ENCODE measurements at places on chromosomes 4 and X.

DNA sequence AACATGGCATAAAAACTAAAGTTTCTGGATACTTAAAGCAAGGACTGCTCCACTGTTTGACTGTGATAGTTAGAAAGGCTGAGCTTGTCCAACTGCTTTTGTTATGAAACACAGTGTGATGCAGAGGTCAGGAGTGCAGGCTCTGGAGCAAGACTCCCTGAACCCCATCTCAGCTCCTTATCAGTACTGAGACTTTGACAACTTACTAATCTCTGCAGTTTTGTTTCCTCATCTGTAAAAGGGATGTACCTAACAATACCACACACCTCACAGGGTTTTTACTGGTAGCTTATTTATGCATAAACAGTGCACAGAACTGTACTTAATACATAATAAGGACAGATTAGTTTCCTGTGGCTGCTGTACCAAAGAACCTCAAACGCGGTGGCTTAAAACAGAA, 804.3 kb downstream of the FSTL5 start:
- DNase-seq = no peak

DNA sequence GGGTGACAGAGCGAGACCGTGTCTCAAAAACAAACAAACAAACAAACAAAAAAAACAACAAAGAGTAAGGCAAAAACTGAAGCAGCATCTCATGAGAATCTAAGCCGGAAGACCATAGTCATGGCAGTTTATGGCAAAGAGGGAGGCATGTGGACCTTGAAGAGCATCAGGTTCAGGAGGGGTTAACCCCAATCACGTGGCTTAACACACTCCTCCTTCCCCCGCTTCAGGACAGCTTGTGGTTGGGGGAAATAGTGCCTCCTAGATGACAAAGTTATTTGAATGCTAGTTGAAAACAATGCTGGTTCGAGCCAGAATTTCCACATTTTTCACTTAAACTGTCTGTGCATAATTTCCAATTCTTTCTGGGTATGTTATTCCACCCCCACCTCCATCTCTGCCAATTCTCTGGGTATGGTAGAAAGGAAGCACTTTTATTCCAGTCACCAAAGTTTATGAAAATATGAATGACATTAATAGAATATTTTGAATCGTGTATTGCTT, 11.7 kb upstream of the MAP7D3 start:
- no peak for DNase-seq

DNA sequence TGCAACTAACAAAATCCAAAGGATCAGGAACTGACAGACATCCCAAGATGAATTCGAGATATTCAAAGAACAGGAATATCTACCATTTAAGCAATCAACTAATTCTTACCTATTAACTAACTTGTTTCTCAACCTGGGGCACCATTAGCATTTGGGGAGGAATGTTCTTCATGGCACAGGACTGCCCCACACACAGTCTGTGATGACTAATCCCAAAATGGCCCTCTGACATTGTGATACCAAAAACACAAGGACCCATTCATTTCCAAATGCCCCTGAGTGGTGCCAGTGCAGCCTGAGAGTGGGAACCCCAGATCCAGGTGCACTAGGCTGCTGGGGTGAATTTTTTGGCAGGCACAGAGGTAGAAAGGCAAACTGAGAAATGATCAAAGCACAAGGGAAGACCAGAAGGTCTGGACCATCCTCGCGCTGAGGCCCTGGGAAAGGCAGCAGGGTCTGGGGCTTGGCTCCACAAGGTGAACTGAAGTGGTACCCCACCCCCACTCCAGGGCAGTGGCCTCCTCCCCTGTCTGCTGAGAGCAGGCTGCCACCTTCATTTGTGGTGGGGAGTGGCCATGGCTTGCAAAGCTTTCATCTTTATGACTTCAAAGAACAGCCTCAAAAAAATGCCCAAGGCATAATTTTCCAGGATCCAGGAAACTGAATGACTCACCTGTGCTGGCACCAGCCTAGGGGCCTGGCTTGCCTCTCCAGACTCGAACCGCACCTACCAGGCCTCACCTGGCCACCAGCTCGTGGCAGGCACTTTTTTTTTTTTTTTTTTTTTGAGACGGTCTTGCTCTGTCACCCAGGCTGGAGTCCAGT, 122.4 kb downstream of the BCOR start:
- no peak for DNase-seq

- DNase-seq = peak; percentile 22
Measured at GRCh38 chr4:148998719-148999118, 556.5 kb upstream of the NR3C2 start.

- DNase-seq = peak; percentile 60
Measured at GRCh38 chr4:11698846-11699590, 270.3 kb upstream of the HS3ST1 start.

DNA sequence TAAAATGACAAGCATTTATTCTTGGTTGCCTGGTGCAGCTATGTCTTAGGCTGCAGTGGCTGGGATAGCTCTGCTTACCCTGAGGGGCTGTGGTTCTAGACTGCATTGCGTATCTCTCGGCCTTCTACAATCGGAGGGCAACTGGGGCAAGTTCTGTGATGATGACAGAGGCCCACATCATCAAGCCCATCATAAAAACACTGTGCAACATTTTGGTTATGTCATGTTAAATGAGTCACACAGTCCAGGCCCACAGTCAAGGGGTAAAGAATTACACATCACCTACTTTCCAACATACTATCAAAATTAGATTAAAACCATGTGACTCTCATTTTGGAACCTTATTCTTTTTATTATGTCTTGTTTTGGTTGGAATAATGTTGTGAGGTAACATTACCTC, 120.2 kb upstream of the GUCY1A1 start:
- DNase-seq = no peak

- peak; percentile 72 for DNase-seq
Measured at GRCh38 chrX:109739625-109740432, 6.8 kb upstream of the ACSL4 start.

DNA sequence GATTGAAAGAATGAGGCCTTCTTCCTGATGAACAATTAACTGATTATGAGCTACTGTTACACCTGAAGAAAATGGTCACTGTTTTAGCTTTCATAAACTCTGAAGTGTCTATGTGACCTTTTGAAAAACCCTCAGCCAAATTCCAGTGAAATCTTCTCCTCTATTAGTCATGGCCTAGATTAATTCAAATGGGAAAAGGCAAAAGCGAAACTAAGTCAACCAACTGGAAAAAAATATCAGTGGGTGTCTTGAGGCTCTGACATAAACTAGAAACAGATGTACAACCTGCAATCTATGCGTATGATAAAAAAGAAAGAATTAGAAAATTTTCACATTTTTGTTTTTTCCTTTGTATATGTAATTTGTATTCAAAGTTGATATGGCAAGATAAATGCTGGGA, 169.4 kb upstream of the BANK1 start:
- peak; percentile 39 for DNase-seq

DNA sequence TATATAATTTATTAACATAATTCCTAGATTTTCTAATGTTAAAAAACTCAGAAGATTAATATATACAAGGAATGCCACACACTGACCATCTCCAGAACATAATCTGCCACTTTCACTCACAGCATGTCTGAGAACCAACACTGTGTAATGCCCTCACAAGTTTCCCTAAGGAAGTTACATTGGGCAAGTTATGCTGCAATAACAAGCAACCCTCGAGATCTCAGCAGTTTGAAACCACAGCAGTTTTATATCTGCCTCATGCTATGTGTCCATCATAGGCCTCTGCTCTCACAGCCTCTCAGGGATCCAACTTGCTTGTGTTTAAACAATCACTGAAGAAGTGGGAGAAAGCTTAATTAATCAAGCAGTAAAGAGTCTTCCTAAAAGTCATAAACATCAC, 250.0 kb upstream of the SLC7A11 start:
- no peak for DNase-seq

- peak; percentile 94 for DNase-seq
Measured at GRCh38 chr4:38387348-38387747, 276.7 kb upstream of the KLF3 start.

GRCh38 chr4:29553846-29554245, 1166.3 kb upstream of the PCDH7 start:
- DNase-seq = peak; percentile 16

- peak; percentile 64 for DNase-seq
Measured at GRCh38 chrX:136162827-136163570, 15.7 kb downstream of the FHL1 start.

DNA sequence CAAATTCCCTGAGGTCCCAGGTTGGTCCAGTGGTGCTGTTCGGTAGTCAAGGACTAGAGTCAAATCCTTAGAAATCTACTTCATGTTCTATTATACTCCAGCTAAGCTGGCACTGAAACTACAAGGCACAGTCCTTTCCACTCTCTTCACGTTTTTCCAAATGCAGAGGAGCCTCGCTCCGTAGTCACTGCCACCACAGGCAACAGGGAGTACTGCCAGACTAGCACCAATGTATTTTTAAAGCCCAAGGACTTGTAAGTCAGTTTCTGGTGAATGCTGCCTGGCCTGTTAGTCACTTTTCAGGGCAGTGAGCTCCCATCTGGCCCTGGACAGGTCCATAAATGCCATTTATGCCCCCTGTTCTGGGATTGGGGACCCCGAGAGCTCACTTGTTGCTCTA, 323.5 kb downstream of the FAM47A start:
- DNase-seq = no peak

DNA sequence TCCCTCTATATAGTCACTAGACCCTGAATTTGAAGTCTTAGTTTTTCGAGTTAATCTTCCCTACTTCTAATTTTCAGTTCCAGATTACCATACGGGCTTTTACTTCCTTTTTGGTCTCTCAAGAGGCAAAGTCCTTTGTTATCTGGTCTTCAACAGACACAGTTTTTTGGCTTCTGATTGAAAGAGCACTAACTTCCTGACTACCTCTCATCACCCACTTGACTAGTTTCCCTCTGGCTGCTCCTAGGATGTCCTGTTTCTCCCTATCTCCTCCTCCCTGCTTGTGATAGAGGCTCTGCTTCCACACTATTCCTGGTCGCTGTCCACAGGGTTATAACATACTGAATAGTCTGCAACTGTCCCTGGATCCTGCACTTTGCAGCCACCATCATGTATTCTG, 16.7 kb upstream of the WDR44 start:
- no peak for DNase-seq

- DNase-seq = peak; percentile 13
Measured at GRCh38 chrX:12060489-12061260, 77.6 kb upstream of the FRMPD4 start.

- no peak for DNase-seq
Measured at GRCh38 chrX:102155806-102156179, at the start of gene BEX5. BEX5 (minus strand) TSS chrX:102155977; CDS start chrX:102154265, 1,712 bp downstream.

GRCh38 chr4:79574741-79575451, 166.9 kb upstream of the GK2 start:
- no peak for DNase-seq

GRCh38 chrX:32183066-32183465, 1028.3 kb downstream of the DMD start:
- DNase-seq = no peak

DNA sequence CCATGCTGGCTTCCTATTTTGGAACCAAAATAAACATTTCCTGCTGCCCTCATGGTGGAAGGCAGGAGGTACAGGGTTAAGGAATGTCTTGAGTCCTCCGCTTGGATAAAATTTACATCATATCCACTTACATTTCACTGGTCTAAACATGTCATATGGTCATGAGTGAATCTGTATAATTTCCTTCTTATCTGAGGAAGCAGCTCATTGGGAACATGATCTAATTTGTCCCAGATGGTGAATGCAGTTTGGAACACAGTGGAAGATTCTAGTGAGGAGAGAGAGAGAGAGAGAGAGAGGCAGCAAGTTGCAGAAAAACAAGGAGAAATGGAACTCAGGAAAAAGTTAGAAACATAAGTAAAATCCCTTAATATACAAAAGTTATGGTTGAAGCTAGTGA, 46.8 kb downstream of the MXRA5 start:
- no peak for DNase-seq
